GM04503 (cell line): ENCODE measurements at places on chromosomes 4 and X.

DNA sequence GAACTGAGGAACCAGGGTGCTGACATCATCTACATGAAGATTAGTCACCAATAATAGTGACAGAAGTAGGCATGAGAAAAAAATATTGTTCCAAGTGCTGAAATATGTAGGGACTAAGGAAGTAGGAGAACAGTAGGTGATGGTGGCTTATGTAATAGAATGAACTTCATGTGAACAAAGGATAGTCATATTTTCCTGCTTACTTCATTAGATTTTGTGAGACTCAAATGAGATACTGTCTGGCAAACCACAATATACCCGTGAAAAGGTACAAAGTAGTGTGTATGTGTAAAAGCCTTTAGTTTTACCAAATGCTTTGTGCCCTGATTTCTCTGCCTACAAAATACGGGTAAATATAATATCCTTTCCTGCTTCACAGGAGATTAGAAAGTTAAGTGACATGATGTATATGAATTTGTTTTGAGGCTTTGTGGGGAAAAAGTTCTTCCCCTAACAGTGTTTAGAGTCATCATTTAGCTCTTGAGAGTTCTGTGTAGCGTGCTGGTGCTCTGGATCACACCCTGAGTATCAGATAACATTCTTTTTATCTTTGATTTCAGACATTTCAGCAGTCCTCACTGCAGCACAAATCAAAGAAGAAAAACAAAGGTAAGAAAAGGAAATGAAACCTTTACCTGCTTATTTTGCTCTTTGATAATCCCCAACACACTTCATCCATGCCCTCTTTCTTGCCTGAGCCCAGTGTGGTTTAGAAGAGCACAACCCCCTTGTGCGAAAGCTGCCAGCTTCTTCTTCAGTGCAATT, 67.9 kb downstream of the KLHL34 start:
- DNase-seq, result no peak

DNA sequence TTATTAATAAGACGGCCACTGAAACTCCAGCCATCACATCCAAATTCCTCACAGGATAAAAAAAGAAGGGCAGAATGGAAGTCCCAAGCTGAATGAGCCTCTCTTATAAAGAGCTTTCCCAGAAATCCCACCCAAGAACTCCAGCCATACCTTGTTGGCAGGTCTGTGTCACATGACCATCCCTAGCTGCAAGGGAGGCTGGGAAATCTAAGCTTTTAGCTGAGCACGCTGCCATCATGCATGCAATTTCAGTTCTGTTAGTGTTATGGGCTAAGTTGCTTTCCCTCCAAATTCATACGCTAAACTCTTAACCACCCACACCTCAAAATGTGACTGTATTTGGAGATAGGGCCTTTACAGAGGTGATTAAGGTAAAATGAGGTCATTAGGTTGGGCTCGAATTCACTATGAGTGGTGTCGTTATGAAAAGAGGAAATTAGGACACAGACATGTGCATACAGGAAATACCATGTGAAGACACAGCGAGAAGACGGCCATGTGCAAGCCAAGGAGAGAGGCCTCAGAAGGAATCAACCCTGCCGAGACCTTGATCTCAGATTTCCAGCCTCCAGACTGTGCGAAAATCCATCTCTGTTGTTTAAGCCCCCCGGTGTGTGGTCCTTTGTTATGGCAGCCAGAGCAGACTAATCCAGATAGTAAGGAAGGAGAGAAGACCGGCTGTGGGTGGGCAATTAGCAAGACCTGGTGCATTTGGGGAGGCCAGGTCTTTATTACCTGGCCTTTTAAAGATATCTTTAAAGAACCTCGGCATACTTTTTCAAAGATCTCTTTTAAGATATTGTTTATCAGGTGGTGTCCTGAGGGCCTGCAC, 317.6 kb downstream of the BCOR start:
- no peak for DNase-seq

- no peak for DNase-seq
Measured at GRCh38 chr4:101218346-101218745, 129.0 kb downstream of the PPP3CA start.

DNA sequence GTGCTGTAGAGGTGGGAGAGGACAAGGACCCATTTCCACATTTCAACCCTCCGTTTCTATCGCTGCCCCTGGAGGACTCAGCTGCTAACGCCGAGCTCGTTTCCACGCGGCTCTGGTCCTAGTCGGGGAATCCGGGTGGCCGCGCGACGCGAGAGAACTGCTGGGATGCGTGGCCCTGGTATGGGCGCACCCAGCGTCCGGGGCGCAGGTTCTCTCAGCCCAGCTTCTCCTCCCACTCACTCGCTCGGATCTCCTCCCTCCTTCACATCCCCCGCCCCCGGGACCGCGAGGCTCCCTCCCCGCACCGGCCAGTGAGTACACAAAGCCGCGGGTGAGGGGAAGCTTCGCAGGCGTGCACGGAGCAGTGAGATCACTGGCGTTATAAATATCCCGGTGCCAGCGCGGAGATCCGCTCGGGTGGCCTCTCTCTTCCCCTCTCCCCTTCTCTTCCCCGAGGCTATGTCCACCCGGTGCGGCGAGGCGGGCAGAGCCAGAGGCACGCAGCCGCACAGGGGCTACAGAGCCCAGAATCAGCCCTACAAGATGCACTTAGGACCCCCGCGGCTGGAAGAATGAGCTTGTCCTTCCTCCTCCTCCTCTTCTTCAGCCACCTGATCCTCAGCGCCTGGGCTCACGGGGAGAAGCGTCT, at the start of gene FGF5:
FGF5 (plus strand) TSS at position 412 of the 649 bp plus-strand sequence; CDS start at position 573, 161 bp downstream.
- peak; percentile 77 for DNase-seq

GRCh38 chr4:184122631-184123408, 94.9 kb downstream of the ENPP6 start:
- no peak for DNase-seq
